ENCODE measurements at places on chromosomes 7 and 10.

GRCh38 chr10:116974456-116975005 is 30.5 kb downstream of the SHTN1 start:
- DNase-seq: no peak

DNA sequence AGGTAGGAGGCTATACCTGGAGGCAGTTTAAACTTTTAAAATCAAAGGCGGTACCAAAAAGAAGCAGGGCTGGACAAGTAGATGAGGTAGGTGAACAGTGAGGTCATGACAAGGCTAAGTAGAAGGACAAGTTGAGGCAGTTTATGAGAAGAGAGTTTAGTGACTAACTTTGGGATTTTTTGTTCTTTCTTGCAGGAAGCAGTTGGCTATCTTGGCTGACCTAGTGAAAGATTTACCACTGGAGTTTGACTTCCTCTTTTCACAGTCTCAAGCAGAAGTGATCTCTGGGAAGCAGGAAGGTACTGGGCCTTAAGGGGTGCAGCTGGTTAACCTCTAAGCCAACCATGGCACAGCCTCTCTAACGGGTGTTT is 26.3 kb downstream of the ENTPD7 start:
- DNase-seq: no peak

- DNase-seq: no peak
Measured at GRCh38 chr10:129375171-129375570, 91.9 kb upstream of the MGMT start.

- DNase-seq: no peak
Measured at GRCh38 chr7:36014961-36015360, 138.1 kb upstream of the EEPD1 start.

- DNase-seq: no peak
Measured at GRCh38 chr7:45363669-45364068, 206.1 kb downstream of the RAMP3 start.

- DNase-seq: no peak
Measured at GRCh38 chr10:50497758-50498157, 126.0 kb downstream of the SGMS1 start.

- DNase-seq: no peak
Measured at GRCh38 chr7:51666751-51667150, 350.1 kb upstream of the COBL start.

- no peak for DNase-seq
Measured at GRCh38 chr10:101831169-101831811, 12.3 kb downstream of the KCNIP2 start.

- DNase-seq: peak; percentile 77
Measured at GRCh38 chr10:73771722-73772280, 10.0 kb upstream of the CHCHD1 start.

GRCh38 chr7:133230591-133231194 is 22.2 kb upstream of the EXOC4 start:
- peak; percentile 20 for DNase-seq

DNA sequence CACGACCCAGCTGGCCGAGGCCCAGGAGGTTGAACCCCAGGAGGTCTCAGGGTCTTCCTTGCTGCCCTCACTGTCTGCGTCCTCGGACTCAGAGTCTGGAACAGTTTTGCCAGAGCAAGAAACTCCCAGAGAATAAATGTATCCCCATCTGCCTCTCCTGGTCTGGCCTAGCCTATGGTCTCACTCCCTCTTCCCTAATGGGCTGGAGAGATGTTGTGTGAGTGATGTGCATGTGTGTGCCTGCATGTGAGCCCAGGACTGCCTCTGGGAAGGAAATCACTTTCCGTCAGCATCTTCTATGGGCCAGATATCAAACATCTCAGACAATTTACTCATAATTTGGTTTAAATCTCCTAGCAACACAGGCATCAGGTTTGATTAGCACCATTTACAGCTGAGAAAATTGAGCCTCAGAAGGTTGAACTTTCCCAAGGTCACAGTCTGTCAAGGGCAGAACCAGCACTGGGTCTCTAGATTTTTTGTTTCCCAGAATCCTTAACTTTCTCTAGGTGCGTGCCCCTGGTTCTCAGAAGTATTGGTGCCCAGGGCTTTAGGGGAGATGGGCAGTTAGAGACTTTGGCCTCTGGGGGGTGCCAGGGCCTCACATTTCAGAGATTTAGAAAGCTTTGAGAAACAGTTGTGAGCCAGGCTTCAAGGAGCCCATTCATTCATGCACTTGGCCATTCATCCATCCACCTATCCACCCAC is 4.9 kb downstream of the TMEM270 start:
- DNase-seq: no peak

- DNase-seq: peak; percentile 2
Measured at GRCh38 chr7:33904681-33905388, 504 bp upstream of the BMPER start.

- no peak for DNase-seq
Measured at GRCh38 chr7:99012722-99013121, 131.2 kb downstream of the SMURF1 start.

GRCh38 chr10:124095096-124095495 is 1.7 kb upstream of the CHST15 start:
- DNase-seq: no peak

DNA sequence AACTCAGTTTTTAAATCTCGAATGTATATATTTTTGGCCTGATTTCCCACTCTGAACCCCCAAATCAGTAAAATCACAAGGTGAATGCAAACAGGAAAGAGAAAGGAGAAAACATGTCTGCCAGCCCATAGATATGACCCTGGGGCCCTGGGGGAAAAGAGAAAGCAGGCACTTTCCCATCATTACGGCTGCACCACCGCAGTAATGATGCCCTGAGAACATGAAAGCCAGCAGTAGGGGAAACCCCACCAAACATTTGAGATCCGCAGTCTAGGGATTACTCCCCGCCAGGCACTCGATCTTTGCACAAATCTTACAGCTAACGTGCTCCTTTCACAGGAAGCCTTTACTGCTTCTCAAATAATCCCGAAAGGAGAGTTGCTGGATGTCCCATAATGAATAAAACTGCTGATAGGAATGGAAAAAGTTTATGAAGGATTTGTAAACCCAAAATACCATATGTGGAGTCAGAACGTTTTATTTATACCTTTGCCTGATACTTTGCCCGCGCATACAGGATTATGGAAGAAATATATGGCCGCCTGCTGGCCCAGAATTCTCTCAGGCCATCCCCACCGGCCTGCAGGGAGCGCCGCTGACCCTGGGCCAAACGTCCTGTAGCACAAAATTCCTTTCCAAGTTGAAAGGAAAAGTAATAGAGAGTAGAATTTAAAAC is 180.0 kb upstream of the INHBA start:
- peak; percentile 19 for DNase-seq

GRCh38 chr10:28113202-28113601 is 114.3 kb upstream of the ODAD2 start:
- DNase-seq: no peak

DNA sequence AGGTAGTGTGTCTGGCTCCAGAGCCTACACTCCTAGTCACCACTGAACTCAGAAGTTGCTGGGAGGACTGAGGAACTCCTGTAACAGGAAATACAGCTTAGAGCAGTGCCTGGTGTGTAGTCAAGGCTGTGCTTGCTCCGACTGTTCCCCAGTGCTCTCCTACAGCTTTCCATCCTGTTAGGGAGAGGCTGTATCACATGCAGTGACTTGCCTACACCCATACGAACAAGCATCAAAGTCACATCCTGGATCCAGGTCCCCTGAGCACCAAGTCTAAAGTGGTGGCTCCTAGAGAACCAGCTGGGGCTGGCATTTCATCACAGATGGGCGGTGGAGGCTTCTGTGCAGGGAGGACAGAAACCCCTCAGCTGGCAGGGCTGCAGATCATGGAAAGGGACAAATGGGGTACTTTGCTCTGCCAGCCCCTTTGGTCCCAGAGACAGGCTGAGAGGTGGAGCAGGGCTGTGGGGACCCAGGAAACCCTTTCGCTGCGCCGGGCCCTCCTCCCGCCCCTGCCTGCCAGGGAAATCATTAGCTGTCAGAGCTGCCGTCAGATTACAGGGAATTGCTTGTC is 7.7 kb downstream of the ASB10 start:
- DNase-seq: no peak

DNA sequence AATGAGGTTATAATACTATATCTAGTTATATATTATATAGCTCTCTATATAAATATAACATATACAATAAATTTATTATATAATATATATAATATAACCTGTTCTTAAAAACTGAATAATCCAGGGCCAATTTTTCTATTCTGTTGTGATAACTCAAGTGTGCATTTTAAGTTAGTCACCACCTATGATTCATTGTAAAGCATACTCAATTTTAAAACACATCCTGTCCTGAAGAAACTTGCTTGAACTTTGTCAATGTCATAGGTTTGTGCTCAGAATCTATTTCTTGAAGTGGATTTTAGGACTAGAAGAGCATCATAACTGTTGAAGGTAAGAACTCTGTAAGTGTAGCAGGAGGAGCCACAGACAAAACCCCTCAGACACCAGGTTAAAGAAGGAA is 1209.8 kb downstream of the REEP3 start:
- no peak for DNase-seq

- no peak for DNase-seq
Measured at GRCh38 chr7:121639705-121640104, 233.3 kb upstream of the PTPRZ1 start.

GRCh38 chr10:101580486-101581399 is 7.3 kb downstream of the POLL start:
- DNase-seq: no peak

DNA sequence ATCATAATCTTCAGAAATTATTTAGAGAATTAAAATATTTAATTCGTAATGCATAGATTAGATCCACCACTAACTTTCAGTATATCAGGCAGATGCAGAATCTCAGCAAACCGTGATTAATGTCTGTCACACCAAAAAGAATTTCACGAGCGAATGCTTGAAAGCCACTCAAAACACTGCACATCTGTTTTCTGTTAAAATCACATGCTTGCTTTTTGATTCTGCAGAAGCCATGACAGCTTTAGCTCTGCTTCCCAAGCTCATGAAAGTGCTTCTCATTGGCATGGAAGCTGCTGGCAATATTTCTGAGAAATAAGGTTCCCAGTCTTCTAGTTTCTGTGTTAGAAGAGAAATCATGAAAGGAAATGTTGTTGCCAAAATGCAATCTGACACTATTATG is 837.8 kb upstream of the LRRN3 start:
- DNase-seq: no peak

DNA sequence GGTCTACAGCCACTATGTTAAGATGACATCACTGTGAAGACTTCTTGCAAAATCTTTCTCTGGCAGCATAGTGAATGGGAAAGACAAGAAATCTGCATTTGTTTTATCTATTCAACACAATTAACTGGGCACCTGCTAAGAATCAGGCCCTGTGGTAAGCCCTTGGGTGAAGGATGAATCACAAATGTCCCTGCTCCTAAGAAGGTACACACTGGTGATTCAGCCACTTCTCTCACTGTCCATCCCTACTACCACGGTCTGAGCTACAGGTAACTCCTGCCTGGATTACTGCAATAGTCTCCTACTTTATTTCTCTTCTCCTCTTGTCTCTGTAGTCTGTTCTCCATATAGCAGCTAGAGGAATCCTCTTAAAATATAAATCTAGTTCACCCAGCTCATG is 116.1 kb downstream of the HIBADH start:
- no peak for DNase-seq

GRCh38 chr10:32481606-32482005 is 35.7 kb downstream of the CCDC7 start:
- no peak for DNase-seq

- DNase-seq: no peak
Measured at GRCh38 chr7:94701555-94701973, 45.6 kb upstream of the SGCE start.

- no peak for DNase-seq
Measured at GRCh38 chr10:65040796-65041195, 1519.6 kb downstream of the REEP3 start.

DNA sequence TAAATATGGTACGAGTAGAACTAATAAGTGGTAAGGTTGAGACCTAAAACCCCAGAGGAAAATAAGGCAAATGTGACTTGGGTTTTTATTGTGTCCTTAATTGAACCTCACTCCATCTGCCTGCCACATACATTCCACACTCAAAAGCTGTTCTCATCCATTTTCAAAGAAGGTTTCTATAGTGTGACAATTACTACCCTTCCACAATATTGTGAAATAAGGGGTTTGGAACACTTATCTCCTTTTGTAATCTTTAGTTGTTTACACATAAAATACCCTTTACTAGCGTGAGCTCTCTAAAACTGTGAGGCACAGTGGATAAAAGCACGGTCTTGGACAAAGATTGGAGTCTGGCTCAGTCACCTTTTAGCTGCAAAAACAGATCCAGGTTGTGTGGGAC is 166.6 kb downstream of the THSD7A start:
- DNase-seq: no peak

- no peak for DNase-seq
Measured at GRCh38 chr10:59222788-59223187, 46.3 kb downstream of the PHYHIPL start.

- DNase-seq: no peak
Measured at GRCh38 chr10:63841761-63842160, 320.6 kb downstream of the REEP3 start.

DNA sequence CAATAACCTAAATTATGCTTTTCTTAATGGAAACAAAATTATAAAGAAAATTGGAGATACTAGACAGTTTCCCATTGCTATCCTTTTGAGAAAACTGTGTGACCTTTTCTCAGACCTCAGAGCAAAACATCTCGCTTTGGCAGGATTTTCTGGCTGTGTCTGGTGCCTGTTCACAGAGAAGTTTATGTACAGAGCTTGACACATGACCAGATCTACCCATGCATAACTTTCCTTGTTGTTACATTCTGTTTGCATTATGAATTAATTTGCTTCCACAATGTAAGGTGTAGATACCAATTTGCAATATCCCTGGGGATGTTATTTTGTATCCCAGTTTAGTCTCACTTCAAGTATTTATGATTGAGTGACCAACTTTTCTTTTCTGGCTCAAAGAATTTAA is 565.0 kb downstream of the XPNPEP1 start:
- no peak for DNase-seq

DNA sequence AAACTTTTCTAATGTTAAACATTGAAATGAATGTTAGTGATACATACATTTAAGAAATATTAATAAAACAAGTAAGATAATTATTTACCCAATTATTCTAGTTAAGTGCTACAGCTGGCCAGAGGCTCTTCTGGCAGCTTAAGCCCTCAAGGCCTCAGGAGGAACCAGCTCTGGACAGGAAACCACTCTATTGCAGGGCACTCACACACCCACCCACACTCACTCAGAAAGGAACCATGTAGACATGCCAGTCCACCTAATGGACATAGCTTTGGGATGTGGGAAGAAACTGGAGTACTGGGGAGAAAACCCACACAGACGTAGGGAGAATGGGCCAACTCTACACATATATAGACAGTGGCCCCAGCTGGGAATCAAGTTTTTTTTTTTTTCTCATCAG is 28.2 kb downstream of the UMAD1 start:
- DNase-seq: no peak

All from stimulated activated CD4-positive, alpha-beta T cell treated with anti-CD3 and anti-CD28 coated beads, Interleukin-1b, Interleukin-23, amount 100 ng/mL, for 48 hours (primary cell).